ENCODE measurements at places on chromosomes 16 and 17.

- peak; percentile 59 for DNase-seq
These were observed 45.3 kb downstream of the REXO5 start for GRCh38 chr16:20851601-20852000.

- no peak for DNase-seq
These were observed 1.1 kb upstream of the CD19 start for GRCh38 chr16:28930652-28931051.

GRCh38 chr16:48539485-48540221 is 70.3 kb downstream of the N4BP1 start:
- DNase-seq, result no peak

DNA sequence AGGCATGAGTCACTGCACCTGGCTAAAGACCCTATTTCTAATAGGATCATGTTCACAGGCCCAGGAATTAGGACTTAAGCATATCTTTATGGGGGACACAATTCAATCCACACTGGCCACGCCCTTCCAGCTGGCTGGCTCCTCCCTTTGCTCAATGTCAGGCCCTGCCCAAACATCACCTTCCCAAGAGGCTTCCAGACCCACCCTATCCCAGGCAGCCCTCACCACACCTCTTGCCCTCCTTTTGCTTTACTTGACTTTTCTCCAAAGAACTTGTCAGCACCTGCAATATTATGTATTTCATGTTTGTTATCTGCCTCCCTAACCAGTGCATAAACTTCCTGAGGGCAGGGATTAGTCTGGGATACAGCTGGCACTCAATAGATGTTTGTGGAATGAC is 109.6 kb upstream of the CDH5 start:
- no peak for DNase-seq

DNA sequence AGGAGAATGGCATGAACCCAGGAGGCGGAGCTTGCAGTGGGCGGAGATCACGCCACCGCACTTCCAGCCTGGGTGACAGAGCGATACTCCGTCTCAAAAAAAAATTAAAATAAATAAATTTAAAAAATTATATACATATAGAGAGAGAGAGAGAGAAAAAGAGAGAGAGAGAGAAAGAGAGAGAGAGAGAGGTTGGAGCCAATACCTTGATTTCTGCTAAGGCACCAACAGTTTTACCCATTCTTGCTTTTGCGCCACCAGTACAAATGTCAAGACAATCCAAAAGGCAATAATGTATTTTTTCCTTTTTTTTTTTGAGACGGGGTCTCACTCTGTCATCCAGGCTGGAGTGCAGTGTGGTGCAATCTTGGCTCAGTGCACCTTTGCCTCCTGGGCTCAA is 17.2 kb downstream of the BRIP1 start:
- no peak for DNase-seq

DNA sequence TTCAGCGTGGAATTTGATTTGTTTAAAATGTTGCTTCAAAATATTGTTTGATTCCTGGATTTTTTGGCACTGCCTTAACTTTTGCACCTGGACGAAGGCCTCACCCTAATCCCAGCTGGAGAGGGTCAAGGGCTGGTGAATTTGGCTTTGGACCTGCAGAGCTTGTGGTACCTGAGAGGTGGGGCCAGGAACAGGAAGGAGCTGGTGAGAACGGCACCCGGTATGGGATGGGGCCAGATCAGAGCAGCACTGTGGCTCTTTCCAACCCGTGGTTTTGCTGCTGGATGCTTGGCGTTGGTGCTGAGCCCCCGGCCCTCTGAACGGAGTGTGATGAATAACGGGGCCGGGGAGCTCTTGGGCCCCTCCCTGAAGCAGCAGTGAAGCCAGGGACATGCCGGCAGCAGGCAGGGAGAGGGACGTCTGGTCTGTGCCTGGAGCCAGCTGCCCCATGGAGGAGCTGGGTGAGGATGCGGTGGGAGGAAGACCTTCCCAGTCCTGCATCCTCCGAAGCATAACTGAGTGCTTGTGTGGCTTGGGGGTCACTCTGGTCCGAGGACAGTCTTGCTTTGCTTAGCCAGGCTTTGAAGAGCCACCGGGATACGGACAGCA is 275.4 kb downstream of the SEC14L1 start:
- DNase-seq, result no peak

GRCh38 chr17:38871247-38872015 is 1.6 kb downstream of the LASP1 start:
- peak; percentile 37 for DNase-seq

DNA sequence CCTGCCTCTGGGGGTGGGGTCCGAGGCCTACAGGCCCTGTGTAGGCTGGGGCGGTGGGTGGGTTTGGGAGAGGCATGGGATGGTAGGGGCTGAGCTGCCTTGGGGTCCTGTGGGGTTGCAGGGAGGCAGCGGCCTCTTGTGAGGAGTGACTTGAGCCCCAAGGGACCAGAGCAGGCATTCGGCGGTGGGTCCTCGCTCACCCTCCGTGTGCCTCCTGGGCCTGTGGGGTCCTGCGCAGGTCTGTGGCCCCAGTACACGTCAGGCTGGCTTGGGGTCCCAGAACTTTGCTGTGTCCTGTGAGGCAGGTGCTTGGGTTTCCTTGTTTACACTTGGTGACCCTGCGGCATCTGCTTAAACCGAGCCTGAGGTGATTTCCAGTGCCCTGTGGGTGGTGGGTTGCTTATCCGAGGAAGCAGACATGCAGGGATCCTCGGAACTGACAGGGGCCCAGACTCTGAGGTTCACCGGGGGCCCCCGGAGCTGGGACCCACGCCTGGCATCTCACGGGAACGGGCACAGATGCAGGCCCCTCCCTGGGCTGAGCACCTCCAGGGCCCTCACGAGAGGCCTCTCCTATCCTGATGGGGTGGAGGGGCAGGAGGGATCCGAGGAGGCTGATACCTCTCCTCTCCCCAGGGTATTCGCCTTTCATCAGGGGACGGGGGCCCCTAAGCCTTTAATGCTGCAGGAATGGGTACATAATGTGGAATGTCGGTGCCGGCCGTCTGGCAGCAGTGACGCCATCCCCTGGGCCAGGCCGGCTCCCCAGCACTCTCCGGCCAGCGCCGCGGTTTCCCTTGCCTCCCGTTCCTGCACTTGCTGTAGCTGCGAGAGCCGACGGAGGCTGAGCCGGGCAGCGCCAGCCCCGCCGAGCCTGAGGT is 7.7 kb downstream of the METRNL start:
- no peak for DNase-seq

DNA sequence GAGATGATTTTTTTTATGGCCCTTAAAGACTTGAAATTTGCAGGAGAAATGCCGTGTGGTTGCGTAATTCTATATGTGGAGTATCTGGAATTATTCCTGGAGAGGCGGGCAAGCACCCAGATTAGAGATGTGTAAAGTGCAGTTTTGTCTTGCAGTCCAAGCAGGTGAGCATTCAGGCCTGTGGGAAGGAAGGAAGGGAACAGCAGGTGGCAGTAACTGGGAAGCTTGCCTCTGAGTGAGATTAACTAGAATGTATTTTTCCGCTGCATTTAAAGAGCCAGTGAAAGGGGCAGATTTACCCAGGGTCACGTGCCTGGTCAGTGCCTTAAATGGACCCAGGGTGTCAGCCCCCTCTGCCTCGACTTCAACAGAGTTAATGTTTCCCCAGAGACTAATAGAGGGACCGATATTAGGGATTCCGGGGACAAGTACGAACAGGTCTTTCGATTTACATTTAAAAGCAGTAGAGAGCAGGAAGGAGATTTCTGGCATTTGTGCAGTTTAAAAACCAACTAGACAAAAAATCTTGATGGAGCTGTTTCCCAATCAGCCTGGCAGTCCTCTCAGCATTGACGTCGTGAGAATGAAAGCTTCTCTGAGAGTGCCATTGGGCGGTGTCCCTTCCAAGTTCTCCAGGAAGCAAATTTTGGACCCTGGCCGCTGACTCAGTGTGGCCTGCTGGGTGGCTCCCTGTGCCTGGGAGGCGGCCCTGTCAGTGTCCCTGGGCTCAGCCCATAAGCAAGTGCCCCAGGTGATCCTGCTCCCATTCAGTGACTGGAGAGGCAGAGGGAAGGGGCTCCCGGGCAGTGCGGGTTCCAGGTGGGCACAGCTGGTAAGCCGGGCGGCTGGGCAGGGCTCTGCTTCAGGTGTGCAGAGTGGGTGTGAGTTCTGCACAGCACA is 38.2 kb downstream of the KSR1 start:
- DNase-seq, result peak; percentile 45

DNA sequence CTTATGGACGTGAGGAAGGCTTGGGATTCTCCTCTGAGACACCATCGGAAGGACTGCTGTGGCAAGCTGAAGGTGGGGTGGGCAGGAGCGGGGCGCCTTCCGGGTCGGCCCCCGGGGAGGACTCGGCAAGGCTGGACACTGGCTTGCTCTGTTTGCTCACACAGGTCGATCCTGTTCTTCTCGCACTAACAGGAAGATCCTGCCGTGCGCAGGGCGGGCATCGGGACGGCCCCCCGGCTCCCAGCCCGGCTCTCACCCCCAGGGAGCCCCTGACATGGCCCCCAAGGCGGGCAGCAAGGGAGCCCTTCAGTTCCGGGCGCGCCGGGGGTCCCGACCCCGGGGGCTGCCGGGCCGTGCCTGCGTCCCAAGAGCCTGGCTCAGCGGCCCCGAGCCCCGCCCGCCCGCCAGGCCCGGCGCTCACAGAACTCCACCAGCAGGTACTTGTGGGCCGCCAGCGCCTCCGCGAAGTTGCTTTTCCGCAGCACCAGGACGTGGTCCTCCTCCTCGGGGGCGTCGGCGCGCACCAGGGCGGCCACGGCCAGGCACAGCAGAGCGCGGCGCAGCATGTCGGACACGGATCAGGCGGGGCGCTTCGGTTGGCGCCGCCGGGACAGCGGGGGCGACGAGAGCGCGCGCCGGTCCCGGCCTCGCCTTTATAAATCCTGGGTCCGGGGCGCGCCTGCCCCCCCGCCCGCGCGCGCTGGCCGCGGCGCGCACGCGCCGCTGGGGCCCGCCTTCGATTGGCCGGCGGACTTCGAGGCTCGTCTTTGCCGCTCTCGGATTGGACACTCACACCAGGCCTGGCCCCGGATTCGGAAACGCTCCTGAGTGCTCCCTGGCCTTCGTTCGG is at the start of gene P4HB:
Gene P4HB, minus strand, starts transcription at position 630 of the 850 bp plus-strand sequence. Its CDS starts 64 bp downstream, at position 566.
- DNase-seq, result no peak

GRCh38 chr17:32806646-32807045 is 70.3 kb downstream of the MYO1D start:
- DNase-seq, result no peak

- DNase-seq, result no peak
These were observed 88.1 kb downstream of the DNAH17 start for GRCh38 chr17:78488867-78489634.

GRCh38 chr16:15523092-15523541 is 88.7 kb downstream of the BMERB1 start:
- DNase-seq, result no peak

- no peak for DNase-seq
These were observed 605 bp downstream of the MRTFB start for GRCh38 chr16:14071576-14072271.

DNA sequence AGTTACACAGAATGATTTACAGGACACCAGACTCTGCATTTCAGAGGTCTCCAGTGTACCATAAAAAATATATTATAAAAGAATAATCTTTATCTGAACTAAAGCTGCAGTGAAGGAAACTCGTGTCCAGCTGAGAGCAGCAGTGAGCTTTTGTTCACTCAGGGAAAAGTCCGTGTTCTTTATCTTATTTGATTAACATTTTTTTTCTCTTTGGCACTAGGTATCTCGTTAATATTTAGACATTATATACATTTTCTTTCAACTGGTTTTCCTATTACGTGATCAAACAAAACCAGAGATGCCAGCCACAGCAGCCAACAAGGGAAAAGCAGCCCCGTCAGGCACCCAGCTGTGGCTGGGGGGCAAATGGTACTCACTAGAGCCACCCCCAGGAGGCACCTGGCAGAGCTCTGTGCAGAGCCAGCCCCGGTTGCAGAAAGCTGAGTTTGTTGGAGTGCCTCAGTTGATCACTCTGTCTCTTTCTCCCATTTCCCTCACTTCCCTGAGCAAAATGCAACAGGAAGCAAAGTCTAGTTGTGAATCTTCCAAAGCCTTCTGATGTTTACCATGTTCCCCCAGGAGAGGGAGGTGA is 1.1 kb upstream of the HS3ST4 start:
- no peak for DNase-seq

DNA sequence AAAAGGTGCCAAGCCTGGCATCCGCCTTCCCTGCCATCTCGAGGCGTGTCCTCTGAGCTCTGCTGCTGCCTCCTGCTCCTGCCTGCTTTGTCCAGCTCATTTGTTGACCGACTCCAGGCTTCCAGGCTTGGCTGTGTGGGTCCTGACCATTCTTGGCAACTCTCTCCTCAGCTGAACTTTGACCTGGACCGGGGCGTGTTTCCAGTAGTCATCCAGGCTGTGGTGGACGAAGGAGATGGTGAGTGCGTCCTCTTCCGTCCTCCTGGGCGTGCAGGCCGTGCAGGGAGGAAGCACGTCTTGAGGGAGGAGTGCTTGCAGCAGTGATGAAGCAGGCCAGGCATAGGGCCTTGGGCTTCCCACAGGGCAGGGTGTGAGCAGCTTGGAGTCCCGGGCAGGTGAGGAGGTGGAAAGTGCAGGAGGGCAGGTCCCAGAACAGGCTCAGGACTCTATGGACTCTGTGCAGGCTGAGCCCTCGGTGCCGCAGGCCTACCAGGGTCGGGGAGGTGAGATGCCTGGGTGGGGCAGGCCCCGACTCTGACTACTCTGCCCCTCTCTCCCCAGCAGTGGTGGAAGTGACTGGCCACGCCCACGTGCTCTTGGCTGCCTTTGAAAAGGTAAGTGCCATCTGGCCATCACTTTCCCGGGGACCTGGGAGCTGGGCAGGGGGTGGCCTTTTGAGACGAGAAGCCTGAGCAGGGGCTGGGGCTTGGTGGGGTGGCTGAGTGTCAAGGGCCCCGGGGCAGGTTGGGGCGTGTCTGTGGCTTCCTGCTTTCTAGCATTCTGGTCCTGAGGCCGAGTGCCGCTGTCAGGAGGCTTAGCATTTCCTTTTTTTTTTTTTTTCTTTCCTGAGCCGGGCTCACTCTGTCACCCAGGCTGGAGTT is 28.6 kb upstream of the NUDT16L1 start:
- no peak for DNase-seq

- no peak for DNase-seq
These were observed 19.9 kb upstream of the SEC14L1 start for GRCh38 chr17:77120868-77121267.

GRCh38 chr16:82772215-82772614 is 145.4 kb downstream of the CDH13 start:
- no peak for DNase-seq

DNA sequence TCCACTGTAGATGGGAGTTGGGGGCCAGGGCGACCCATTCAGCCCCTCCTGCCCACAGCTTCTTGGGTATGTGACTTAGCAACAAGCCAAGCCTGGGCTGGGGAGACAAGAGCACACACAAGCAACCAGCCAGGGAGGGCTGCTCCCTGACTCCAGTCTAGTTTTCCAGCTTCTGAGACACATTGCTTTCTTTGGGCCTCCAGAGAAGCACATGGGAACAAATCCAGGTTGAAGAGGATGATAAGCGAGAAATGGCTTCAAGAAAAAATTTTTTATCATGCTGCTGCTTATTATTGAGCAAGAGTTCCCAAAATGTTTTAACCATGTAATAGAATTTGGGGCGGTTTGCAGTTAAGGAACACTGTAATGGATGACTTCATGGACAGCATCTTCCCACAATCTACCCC is 173.7 kb downstream of the SOX9 start:
- no peak for DNase-seq

DNA sequence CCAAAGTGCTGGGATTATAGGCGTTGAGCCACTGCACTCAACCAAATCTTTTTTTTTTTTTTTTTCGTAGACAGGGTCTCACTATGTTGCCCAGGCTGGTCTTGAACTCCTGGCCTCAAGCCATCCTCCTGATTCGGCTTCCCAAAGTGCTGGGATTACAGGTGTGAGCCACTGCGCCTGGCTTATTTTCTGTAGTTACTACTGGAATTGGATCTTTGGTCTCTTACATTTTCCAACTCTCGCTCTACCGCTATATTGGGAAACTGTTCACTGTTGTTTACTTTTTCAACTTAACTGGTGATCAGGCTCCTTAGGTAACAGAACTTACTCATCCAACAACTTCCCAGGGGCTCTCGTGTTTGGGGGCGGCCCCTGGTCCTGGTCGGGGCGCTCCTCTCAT is 14.1 kb downstream of the ZNF200 start:
- no peak for DNase-seq

All from thoracic aorta (tissue), 2 donors.